ENCODE measurements at places on chromosomes 2 and 18.

DNA sequence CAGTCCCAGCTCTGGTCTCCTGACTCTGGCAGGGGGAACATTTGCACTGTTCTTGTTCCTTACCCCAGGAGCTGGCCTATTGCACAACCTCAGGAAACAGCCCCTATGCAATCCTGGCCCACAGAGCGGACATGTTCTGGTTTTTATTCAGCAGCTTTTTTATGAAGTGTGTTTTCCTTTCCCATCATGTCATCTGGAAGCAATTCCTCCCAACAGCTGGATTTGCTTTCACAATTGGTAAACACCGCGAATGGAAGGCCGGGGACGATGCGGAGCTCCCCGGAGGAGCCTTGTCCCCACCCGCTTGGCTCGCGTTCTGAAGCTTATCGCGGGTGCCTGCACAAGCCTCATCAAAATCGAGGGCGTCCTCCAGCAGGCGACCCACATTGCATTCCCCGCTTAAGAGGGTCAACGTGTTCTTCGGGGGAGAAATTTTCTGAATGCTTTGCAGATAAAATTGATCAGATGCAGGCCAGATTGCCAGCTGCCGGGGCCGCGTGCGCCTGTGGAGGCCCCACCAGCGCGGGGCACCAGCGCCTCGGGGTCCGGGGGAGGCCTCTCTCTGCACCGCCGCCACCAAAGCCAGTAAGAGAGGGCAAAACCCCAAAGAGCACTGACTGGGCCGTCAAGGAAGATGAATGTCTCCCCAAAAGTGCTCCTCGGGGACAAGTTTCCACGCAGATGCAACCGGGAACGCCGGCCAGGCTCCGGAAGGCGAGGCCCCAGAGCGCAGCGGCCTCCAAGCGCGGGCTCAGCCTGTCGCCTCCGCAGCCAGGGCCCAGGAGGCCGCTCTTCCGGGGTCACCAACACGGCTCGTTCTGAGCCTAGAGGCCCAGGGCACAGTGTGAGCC is 60.3 kb upstream of the SP3 start:
- DNase-seq, result no peak

GRCh38 chr2:134253117-134253704 is 661 bp upstream of the MGAT5 start:
- no peak for DNase-seq

- DNase-seq, result no peak
These were observed 1.3 kb downstream of the ADI1 start for GRCh38 chr2:3517948-3518495.

DNA sequence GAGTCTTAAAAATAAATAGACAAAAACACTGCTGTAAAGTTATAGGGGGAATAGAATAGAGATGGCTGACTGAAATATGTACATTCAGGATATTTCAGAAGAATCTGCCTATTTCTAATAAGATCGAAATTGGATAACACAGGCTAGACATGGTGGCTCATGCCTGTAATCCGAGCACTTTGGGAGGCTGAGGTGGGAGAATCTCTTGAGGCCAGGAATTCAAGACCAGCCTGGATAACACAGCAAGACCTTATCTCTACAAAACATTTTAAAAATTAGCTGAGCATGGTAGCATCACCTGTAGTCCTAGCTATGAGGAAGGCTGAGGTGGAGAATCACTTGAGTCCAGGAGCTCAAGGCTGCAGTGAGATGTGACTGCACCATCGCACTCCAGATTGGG is 146.6 kb upstream of the CCDC150 start:
- no peak for DNase-seq

DNA sequence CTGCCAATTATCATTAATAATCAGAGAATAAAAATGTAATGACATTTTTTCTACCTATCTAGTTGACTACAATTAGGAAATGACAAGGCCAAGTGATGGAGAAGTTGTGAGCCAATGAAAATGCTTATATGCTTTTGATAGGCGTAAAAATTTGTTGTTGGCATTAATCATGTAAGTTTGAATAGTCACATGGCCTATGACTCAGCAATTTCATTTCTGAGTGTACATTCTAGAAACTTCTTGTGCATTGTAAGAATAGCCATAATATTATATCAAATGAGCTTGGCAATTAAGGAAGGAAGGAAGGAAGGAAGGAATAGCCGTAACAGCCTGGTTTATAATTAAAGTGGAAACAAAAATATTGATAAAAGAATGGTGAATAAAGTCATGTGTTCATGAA is 179.9 kb downstream of the PTH2R start:
- DNase-seq, result no peak

GRCh38 chr18:42536442-42536841 is 579.0 kb downstream of the RIT2 start:
- no peak for DNase-seq

DNA sequence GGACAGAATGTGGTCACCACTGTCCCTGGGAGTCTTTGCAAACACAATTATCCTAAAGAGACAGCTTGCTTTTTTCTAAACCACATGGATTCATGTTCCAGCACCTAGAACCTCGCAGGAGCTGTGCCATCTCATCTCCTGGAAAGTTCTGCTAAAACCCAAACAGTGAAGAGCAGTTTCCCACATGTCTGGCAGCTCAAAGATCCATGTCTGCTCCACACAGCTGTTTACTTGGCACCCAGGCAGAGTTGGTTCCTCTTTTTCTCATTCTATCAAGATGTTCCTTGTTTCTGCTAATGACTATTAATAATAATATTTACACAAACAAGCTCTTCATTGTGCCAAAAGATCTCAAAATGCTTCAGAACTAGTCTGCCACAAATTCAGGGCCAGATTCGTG is 30.1 kb upstream of the PID1 start:
- DNase-seq, result no peak

GRCh38 chr2:37244017-37244416 is 12.6 kb downstream of the NDUFAF7 start:
- no peak for DNase-seq

- peak; percentile 67 for DNase-seq
These were observed 88.0 kb downstream of the COMMD1 start for GRCh38 chr2:61993422-61994024.

GRCh38 chr2:45696708-45697107 is 45.2 kb downstream of the PRKCE start:
- no peak for DNase-seq

DNA sequence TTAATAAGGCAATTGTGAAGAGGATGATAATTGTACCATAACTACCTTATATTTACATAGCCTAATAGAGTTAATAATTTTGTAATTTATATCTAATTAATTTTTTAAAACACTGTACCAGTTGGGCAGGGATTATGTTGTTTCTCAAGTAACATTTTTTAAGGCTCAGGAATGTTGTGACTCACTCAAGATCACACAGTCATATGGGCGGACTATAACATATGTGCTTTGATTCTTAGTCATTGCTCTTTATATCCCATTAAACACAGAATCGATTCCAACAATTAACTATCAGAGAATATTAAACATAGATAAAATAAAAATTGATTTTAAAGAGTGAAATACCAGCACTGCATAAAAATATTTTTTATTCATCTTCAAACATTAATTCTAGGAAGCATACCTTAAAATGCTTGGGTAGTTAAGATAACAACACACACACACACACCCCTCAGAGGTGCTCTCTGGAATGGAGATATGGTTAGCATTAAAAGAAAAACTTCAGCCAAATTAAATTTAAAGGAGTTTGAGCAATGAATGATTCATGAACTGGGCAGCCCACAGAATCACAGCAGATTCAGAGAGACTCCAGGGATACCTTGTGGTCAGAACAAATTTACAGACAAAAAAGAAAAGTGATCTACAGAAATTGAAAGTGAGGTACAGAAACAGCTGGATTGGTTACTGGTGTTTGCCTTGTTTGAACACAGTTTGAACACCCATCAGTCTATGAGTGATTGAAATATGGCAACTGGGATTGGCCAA is 869.4 kb upstream of the ID2 start:
- DNase-seq, result no peak

GRCh38 chr2:110991911-110992310 is 128.8 kb upstream of the BCL2L11 start:
- DNase-seq, result no peak

DNA sequence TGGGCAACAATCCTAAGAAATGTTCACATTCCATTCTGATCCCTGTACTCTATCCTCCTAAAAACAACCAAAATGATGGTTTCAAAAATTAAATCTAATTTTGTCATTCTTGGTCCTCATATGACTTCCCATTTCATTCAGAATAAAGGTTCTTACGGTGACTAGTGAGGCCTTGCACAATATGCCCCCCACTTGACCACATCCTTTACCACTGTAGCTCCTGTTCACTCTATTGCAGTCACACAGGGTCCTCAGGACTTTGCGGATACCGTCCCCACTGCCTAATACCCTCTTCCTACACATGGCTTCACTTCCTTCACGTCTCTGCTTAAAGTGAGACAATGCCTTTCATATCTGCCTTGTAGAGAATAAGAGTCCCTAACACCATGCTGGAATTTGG is 1058.7 kb upstream of the KLHL29 start:
- no peak for DNase-seq

DNA sequence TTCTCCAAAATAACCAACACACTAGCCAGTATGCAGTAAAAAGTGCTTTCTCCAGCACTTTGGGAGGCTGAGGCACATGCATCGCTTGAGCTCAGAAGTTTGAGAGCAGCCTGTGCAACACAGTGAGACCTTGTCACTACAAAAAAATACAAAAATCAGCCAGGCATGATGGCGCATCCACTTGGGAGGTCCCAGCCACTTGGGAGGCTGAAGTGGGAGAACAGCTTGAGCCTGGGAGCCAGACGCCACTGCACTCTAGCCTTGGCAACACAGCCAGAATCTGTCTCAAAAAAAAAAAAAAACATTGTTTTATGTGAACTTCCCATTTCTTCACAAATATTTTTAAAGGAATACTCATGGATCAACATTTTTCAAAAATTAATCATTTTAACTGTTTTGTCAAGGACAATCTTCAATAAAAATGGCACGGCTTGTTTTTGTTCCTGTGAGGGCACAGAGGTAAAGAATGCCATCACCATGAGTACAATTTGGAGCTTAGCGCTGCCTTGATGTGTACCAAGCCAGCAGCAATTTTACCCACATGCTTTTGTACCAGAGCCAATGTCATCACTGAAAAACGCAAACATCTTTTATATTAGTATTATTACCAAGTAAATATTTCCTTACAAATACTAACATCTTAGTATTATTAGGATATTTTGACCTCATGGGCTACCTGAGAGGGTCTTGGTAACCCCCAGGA is 26.7 kb downstream of the RAB1A start:
- DNase-seq, result no peak

- no peak for DNase-seq
These were observed 51.5 kb downstream of the PLEKHB2 start for GRCh38 chr2:131156452-131157149.

- DNase-seq, result no peak
These were observed 92.7 kb upstream of the MGAT5 start for GRCh38 chr2:134161170-134161547.

GRCh38 chr2:13240789-13241487 is 524.2 kb downstream of the TRIB2 start:
- DNase-seq, result no peak

GRCh38 chr2:86185517-86186212 is 9.6 kb downstream of the IMMT start:
- no peak for DNase-seq

GRCh38 chr2:170524828-170525565 is 190.1 kb upstream of the SP5 start:
- no peak for DNase-seq

- DNase-seq, result no peak
These were observed 5.0 kb upstream of the SP100 start for GRCh38 chr2:230410861-230411569.

- no peak for DNase-seq
These were observed 372.8 kb downstream of the MTX2 start for GRCh38 chr2:176642074-176642473.

GRCh38 chr2:31222071-31222470 is 4.8 kb upstream of the CAPN14 start:
- DNase-seq, result no peak

- DNase-seq, result no peak
These were observed 464 bp upstream of the TLX2 start for GRCh38 chr2:74513605-74514367.

DNA sequence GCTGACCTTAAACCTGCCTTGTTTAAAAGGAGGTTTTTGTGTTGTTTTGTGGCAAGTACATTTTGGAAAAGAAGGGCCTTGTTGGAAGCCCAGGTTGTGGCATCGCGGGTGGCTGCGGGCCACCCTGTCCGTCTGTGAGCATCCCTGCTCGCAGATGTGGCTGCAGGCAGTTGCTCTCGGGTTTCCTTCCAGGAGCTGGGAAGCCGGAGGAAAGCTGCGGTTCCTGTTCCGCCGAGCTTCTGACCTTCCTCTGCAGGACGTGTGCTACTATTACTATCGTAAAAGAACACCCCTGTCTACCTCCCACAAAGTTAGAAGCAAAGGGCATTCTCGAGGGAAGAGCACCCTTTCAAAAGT is 766 bp downstream of the MFF start:
- DNase-seq, result peak; percentile 22

DNA sequence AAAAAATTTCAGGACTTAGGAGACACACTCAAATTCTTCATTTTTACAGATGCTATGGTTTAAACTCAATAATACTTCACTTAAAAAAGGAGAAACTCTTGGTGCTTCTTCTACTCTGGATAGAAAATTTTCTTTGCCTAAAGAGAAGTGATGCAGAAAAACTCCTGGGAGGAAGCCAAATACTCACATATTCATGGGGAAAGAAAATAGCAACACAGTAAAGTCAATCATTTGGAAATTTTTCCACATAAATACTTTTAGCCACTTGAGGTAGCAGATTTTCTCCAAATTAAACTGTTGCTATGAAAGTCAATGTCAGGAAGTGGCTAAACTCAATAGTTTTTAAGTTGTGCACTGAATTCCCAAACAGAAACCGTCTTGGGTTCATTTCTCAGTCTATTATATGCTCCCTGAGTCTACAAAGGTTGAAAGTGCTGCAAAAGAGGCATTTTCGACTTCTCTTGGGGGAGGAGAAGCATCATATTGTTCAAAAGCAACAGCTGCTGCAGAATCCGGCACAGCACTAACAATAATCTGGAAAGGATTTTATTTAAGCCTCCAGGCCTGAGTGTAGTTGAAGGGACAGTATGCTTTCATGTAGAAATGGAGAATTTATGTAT is 81.1 kb downstream of the UPP2 start:
- DNase-seq, result no peak

GRCh38 chr2:72780477-72780876 is 45.4 kb downstream of the EXOC6B start:
- peak; percentile 25 for DNase-seq

DNA sequence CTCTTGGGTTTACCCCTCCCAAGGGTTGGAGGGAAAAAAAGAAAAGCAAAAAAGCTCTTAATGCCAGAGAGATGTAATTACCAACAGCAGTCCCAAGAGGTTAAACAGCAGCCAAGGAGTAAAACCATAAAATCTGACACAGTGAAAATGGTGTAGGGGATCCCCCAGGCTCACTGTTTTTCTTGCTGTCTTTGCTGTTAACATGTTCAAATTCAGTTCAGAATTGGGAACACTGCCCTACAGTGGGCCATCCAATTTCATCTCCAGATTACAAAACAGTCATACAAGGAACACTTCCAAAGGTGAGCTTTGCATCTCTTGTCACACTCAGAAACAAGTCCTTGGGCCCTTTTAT is 54.5 kb downstream of the PLEKHM3 start:
- no peak for DNase-seq

- no peak for DNase-seq
These were observed 57.6 kb downstream of the PIEZO2 start for GRCh38 chr18:11091746-11092145.

- DNase-seq, result no peak
These were observed 318.5 kb downstream of the GRB14 start for GRCh38 chr2:164302786-164303185.

- peak; percentile 93 for DNase-seq
These were observed 67.8 kb upstream of the EPAS1 start for GRCh38 chr2:46229134-46230063.

- DNase-seq, result no peak
These were observed 11.7 kb upstream of the EDAR start for GRCh38 chr2:109000738-109001137.

GRCh38 chr2:210195101-210195852 is 24.1 kb upstream of the KANSL1L start:
- DNase-seq, result peak; percentile 57
